ENCODE measurements at places on chromosomes 6 and 20.
A peak's percentile ranks its signal among the peaks of the same experiment; 100 is the strongest.

DNA sequence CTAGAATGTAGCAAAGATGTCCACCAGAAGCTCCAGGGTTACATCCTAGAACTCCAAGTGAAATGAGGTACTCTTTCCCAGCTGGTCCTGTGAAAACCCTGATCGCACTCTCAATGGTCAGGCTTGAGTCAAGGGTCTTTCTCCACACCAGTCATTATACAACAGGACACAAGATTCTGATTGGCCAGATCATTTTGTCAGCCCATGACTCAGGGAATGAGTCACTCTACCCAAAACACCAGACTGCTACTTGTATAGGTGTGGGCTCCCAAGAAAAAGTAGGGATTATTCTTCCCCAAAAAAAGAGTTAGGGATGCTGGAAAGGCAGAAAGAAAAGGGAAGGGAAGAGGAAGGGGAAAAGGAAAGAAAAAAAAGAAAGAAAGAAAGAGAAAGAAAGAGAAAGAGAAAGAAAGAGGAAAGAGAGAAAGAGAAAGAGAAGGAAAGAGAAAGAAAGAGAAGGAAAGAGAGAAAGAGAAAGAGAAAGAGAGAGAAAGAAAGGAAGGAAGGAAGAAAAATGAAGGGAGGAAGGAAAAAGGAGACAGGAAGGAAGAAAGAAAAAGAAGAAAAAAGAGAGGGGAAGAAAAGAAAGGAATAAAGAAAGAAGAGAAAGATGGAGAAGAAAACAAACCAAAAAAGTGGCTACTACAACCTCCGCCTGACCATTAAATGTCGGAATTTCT is 30.5 kb downstream of the ANKEF1 start:
- no peak for DNase-seq

DNA sequence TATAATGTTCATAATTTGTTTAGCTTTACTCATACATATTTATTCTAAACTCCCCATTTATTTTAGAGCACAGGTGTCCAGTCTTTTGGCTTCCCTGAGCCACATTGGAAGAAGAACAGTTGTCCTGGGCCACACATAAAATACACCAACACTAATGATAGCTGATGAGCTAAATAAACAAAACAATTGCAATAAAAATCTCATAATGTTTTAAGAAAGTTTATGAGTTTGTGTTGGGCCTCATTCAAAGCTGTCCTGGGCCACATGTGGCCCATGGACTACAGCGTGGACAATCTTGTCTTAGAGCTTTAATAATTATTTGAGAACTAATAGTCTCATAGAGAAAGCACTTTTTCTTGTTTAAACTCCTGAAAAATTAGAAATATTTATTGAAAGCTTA is 131.3 kb downstream of the MYO6 start:
- DNase-seq = no peak

DNA sequence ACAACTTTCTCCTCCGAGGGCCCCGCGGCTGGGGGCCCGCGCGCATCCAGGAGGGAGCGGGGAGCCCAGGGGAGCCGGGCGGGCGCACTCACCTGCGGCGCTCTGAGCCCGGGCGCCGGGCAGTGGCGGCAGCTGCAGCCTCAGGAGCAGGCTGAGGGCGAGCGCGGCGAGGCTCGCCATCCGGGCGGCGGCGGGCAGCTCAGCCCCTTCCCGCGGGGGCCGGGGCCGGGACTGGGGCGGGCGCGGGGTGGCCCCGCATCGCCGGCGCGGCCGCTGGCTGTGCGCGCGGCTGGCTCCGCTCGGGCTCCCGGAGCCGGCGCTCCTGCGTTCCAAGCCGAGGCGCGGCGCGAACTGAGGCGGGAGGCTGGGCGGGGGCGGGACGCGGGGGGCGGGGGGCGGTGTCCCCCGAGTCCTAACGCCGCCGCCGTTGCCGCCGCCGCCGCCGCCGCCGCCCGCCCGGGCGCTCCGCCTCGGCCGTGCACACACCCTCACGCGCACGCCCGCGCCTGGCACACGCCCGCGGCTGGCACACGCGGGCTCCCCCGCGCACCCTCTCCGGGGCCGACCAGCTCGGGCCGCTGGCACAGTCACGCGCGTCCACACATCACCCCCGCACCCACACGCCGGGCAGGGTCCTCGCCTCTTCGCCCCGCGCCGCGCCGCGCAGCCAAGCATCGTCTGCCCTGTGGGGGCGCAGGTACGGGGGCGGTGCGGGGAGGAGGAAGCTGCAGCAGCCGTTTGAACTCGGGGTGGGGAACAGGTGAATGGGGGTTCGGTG is at the start of gene PTPRT:
PTPRT (minus strand) TSS at position 353 of the 778 bp plus-strand sequence; CDS start at position 180, 173 bp downstream.
- no peak for DNase-seq

- DNase-seq = no peak
Measured at GRCh38 chr20:60806354-60806753, 445.7 kb upstream of the CDH4 start.

DNA sequence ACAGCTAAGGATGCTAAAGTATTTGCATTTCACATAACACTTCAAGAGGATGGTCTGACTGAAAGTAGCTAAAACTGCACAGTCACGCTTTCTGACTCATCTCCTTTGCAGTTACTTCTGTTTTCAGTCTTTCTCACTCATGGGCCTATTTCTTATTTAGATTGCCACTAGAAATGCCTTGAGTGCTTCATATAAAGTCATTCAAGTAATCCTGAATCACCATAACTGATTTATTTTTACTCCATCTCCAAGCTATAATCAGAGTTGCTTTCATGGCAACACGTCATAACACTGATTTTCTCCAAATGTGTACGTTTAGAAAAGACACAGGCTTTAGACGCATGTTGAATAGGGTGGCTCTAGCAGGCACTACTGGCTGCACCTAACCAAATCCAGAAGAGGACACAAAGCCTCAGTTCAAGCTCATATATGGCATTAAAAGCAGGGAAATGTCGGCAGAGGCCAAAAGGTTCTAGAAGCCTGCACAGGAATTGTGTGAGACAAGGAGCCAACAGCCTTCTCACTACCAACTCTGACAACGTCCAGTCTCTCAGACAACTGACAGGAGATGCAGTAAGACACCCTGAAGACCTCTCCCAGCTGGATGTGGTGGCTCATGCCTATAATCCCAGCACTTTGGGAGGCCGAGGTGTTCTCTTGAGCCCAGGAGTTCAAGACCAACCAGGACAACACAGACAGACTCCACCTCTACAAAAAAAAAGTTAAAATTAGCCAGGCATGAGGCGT is 64.1 kb upstream of the BEND6 start:
- no peak for DNase-seq

DNA sequence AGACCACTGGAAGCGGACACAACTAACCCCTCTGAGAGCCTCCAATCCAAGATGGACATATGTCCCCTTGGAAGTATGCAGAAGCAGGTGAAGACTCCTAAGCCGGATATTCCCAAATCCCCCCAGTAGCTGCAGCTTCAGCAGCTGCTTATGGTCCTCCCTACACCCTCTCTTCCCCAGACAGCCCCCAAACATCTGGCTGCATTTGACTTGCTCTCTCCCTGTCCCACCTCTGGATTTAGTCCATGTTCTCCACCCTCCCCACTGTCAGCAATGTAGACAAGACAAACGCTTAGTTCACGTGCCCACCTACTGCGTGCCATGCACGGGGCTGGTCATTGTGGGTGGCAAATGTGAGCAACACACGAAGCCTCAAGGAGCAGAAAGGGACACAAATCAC is 4.6 kb upstream of the ADAM33 start:
- DNase-seq = no peak

DNA sequence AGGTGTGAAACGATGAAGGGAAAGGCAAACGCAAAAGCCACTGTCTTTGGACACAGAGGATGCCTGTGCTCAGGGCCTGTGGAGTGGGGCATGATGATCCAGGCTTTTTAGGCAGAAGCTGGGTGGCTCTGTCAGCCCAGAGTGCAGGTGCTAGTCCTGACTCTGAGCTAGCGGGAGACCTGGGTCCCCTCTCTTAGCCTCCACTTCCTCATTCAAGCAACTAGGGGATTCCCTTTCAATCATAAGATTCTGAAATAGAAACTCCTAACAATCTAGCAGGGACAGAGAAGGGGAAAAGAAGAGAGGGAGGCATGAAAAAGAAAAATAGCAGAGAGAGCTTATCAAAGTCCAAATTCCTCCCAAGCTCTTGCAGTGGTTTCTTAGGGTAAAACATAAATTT is 7.6 kb upstream of the HIVEP2 start:
- DNase-seq = no peak

DNA sequence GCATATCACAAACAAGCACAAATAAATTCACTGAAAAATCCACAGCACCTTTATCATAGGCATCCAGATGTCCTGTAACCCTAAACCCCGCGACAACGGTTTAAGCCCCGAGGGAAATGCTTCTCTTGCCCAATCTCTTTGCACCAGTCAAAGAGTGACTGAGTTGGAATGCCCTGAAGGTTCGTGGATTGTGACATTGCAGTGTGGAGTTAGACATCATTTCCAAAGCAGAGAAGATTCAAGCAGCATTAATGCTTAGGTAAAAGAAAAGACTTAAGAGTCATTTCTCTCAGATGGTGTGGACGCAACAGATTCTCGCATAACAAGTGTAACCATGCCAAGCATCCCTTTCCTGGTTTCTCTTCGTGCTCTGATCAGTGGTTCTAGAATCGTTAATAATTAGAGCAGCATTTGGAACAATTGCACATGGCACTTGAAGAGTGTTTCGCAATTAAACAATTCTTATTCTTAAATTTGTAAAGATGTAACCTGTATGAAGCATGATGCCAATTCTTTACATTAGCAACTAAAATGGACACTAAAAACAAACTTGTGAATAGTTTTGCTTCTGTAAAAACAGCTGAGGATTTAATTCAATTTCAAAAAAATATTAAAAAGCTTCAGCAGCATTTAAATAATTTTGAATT is 121.6 kb downstream of the HIVEP2 start:
- DNase-seq = no peak

DNA sequence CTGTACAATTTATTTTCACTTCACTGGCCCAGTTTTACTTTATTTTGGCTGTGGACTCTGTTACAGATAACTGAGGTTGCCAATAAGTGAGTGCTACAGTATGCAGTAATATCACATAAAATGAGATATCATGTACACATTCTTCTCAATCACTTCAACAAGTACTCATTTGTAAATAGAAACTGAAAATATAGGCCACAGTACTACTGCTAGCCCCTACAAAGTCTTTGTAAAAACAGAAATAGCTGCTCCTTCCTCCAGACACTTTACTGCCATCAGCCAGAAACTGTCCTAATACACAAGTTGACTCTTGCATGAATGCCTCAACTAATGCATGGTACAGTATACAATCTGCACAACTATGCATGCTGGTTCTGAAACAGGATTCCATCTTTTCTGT is 9.2 kb downstream of the DTNBP1 start:
- DNase-seq = no peak

DNA sequence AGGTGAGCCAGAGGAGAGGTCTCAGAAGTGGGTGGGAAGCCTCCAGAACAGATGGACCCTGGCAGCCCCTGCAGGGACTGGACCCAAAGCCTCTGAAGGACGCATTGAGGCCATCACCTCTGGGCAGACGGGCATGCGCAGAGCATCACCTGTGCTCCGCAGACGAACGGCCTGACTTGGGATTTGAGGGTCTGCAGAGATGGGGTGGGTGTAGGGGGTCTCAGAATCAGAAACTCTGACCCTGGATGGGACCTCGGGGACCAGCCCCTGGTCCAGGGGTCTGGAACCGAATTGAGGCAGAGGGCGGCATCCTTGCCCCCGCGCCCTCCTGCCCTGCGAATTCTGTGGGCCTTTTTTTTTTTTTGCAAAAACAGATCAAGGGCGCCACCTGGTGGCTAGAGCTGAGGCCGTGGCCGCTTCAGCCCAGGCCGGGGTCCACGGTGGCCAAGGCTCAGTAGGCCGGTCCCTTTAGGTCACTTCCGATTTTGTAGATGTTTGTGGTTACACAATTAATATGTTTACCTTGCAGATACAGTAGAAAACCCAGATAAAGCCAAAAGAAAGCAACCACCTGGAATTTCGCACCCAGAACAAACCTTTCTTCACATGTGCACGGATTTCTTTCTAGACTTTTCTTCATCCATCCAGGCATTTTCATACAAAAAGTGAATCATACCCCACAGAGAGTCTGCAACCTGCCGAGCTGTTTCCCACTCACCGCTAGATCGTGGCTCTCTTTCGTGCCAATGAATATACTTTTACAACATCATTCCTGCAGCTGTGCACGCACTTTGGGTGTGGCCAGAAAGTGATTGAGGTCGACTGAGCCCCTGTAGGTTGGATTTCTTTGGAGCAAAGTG is 25.9 kb downstream of the ZBP1 start:
- peak; percentile 77 for DNase-seq

DNA sequence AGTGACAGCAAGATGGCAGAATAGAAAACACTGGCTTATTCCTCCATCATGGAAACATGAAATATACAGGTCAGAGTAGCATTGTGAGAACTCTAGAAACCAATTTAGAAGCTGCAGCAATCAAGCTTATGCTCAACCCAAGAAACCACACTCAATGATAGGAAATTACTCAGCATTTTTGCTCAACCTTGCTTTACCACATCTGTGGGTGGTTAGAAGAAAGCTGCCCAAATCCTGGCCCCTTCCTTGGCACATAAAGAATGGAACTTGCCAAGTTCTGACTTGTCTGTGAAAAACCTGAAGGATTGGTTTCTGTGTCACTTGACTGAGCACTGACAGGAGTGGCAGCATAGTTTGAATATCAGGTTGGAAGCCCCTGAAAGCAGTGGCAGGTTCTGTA is 108.0 kb upstream of the MOCS1 start:
- no peak for DNase-seq

- DNase-seq = no peak
Measured at GRCh38 chr6:36015666-36016065, 8.8 kb downstream of the SLC26A8 start.

- DNase-seq = no peak
Measured at GRCh38 chr6:14211562-14211942, 94.0 kb downstream of the CD83 start.

- DNase-seq = no peak
Measured at GRCh38 chr6:53530780-53531386, 14.0 kb downstream of the GCLC start.

DNA sequence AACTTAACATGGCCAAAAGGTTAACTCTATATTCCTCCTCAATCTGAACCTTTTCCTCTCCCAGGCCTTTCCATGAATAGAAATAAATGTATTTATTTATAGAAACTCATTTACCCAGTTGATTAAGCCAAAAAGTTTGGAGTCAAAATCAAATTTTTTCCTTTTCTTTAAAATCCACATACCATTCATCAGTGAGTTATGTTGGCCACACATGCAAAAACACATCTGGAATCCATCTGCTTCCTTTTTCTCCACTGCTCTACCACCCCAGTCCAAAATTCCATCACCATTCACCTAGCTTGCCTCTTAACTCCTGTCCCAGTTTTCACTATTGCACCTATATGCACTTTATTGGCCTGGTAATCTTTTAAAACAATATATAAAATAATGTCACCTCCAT is 62.4 kb upstream of the TMEM200A start:
- DNase-seq = no peak

DNA sequence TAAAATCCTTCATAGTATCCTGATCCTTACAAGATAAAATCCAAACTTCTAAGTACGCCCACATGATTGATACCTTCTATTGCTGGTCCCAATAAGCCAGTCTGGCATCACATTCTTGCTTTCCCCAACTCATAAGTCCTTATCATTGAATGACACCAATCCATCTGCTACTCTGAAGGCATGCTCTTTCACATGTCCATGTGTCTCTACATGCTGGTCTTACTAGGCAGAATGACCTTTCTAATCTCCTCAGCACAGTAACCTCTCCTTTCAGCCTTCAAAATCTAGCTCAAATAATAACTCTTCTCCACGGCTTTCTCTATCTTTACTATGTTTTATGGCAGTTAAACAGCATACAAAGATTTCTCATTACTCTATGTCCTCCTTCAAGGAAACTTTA is 71.1 kb downstream of the ASCC3 start:
- no peak for DNase-seq

Measured in D721Med (cell line).